Naive thymus-derived CD8-positive, alpha-beta T cell (primary cell): ENCODE measurements at places on chromosomes 13 and 19.

DNA sequence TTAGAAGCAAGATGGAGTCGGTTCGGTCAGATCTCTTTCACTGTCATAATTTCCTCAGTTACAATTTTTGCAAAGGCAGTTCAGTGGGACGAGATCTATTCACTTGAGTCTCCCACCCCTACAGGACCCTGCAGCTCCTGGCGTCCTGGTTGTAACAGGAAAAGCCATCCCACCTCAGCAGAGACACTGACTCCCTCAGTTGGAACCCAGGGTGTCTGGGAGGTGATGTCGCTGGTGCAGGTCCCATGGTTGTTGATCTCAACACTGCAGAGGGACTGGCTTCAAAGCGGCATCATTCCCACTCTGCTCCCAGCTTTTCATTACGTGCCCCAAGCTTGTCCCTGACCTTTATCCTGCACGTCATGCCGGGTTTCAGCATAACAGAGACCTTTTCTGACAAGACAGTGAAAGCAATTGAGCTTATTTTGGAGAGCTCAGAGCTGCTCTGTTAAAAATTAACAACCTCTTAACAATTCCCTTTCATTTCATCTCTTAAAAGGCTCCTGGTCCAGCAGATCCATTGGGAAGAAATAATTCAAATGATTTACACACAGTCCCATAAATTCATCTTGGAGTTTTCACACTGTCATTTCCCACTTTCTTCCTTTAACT, 17.6 kb upstream of the COG3 start:
- no peak for DNase-seq

GRCh38 chr19:2627319-2627829, 75.1 kb downstream of the GNG7 start:
- DNase-seq = no peak

DNA sequence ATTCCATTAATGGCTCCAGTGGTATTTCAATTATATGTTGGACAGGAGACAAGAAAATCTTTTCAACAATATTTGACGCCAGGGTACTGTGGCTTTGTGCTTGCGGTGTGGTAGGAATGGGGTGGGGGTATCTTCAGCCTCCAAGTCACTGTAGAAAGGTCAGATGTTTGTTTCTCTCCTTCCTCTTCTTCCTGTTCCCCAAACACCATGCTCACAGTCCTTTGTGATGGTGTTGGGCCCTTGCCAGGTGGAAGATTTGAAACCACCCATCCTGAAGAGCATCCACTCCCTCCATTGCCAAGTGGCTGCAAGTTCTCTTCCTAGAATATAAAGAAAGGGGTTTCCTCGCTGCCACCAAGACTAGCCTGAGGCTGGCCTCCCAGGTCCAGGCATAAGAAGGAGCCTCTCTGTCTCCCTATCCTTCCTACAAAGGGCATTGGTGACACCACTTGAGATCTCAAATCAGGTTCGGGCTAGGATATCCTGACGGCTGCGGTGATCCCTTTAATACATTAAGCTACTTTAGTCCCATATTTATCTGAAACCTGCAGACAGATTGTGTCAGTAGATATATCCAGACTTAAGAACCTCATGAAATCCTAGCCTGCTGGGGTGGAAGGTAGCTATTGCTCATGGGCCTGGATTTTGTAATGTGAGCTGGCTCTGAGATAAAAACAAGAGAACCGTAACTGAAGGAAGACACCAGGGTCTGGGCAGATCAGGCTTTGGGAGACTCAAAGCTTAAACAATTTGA, 64.3 kb upstream of the SIAH3 start:
- DNase-seq = no peak

DNA sequence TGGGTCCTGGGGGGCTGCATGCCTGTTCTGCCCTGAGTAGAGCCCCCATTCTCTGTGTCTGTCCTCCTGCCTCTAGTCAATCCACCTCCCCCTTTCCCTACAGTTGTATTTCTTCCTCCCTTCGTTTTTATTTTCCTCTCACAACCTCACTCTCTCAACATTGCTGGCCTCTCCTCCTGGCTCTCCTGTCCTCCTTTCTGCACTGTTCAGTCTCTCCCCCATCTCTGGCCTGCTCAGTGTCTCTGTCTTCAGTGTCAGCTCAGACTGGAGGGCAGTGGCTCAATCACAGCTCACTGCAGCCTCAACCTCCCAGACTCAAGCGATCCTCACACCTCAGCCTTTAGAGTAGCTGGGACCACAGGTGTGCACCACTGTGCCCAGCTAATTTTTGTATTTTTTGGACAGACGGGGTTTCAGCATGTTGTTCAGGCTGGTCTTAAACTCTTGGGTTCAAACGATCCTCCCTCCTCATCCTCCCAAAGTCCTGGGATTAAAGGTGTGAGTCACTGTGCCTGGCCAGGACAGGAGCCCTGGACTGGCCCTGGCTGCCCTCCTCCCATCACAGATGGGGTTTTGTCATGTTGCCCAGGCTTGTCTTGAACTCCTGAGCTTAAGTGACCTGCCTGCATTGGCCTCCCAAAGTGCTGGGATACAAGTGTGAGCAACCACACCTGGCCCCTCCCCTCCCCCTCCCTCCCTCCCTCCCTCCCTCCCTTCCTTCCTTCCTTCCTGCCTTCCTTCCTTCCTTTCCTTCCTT, 32.0 kb upstream of the IGFL1 start:
- DNase-seq = no peak

GRCh38 chr13:112684071-112684845, 5.6 kb upstream of the ATP11A start:
- no peak for DNase-seq

- DNase-seq = no peak
Observed at GRCh38 chr19:17286263-17286662, 4.6 kb downstream of the ANKLE1 start.
